ENCODE measurements at places on chromosomes 1 and 21. TPM values are rescaled to one million over a fixed set of nuclear protein-coding genes. Genes with fewer than 3 reads are reported as not detected.

DNA sequence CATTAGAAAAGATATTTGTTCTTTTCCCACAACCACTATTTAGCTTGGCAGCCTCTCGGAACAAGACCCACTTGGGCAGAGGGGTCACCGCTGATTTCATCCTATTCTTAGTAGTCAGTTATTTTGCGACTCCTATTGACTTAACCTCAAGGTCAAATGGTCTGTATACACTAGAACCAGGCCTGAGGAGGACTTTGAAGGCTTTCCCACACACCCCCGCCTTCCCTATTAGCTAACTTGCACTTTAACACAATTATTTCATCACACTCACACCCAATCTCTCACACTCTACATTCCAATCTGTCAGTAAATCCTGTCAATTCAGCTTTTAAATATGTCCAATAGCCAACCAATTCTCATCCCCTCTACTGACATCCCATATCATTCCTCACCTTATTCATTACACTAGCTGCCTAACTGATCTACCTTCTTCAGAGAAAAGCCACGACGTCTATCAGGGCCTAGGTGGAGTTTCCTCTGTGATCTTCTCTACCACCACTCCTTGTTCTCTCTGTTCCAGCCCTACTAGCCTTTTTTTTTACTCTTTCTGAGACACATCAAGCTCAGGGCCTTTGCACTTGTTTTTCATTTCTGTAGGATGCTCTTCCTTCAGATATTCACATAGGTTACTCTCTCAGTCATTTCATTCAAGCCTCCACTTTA is 1.0 kb upstream of the NIBAN1 start:
- H3K27ac ChIP-seq = peak overlapping the region; percentile 9
- H3K4me3 ChIP-seq = peak overlapping the region; percentile 66
- peaks cover 16% of the 10 kb centered on the region for H3K27me3 ChIP-seq

- peaks cover 3% of the 10 kb centered on the region for H3K36me3 ChIP-seq
- no peaks in the 10 kb centered on the region for H3K27me3 ChIP-seq
- peaks cover 17% of the 10 kb centered on the region for H3K4me1 ChIP-seq
- DNase-seq = no peak
- H3K4me3 ChIP-seq = no peak overlapping the region
- H3K27ac ChIP-seq = no peak overlapping the region
These were observed 65.8 kb downstream of the CD34 start for GRCh38 chr1:207845109-207845508.

DNA sequence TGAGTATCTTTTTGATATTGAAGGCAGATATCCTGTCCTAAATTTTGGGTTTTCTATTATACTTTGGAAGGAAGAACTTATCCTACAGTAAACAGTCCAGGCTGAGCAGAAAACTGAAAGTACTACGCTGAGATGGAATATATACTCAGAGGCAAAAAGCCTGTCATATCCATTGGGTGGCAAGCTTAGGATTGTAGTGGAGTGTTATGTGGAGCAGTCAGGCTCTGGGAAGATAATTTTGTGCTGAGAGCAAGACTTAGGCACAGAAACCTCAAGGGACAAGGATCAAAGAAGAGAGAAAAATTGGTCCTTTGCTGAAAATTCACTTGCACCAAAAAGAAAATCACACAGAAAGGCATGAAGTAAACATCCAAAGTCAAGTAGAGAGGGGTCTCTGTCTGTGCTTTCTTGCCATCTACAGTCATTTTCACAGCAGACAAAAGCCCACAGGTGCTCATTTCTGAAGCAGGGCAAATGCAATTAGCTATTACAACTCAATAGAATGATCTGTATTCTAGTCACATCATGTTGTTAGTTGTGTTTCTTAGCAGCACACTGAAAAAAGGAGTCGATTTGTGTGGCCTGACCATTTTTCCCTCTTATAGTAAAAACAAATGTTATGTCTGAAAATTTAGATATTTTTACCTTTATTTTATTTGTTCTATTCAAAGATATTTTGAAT is 38.5 kb downstream of the CRB1 start:
- H3K27me3 ChIP-seq = no peaks in the 10 kb centered on the region
- H3K4me1 ChIP-seq = peaks cover 3% of the 10 kb centered on the region
- H3K27ac ChIP-seq = no peak overlapping the region
- H3K36me3 ChIP-seq = no peaks in the 10 kb centered on the region
- H3K4me3 ChIP-seq = no peak overlapping the region
- DNase-seq = no peak

DNA sequence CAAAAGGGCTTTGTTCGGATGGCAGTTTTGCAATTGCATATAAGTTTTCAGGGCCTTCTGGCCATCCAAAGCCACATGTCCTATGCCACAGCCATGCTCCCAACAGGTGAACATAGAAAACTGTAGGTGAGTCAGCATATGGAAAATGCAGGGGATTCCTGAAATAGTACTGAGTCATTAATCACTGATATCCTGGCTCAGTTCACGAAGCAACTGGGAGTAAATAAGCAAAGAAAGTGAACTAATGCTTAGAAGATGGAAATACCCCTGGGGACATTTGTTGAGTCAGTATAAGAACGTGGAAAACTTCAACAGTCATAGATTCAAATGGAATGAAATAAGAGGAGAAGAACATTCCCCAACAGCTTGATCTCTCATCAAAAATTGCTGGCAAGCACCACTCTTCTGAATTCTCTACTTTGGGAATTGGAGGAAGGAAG is 148.9 kb upstream of the RUNX1 start:
- H3K27me3 ChIP-seq = no peaks in the 10 kb centered on the region
- DNase-seq = no peak
- H3K36me3 ChIP-seq = peaks cover 3% of the 10 kb centered on the region
- peaks cover 32% of the 10 kb centered on the region for H3K4me1 ChIP-seq

DNA sequence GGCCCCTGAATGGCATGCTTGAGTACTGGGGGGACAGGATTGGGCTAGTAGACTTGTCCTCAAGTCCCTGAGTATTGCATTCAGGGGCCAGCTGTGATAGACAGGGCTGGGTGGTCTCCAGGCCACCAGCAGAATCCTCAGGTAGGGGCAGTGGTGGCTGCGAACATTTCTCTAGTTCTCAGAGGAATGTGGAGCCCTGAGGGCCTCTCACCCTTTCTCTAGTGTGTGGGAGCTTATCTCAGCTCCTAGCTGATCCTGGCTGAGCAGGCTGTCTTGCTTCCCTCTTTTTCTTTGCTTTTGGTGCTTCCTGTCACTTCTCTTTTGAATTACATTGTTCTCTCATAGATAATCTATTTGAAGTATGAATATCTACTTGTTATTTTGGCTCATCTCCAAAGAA is 30.0 kb upstream of the PM20D1 start:
- no peak overlapping the region for H3K27ac ChIP-seq
- H3K27me3 ChIP-seq = no peaks in the 10 kb centered on the region
- no peak overlapping the region for H3K4me3 ChIP-seq
- H3K4me1 ChIP-seq = no peaks in the 10 kb centered on the region
- no peak for DNase-seq

GRCh38 chr21:45012662-45013259 is 61.6 kb upstream of the ADARB1 start:
- peak overlapping the region; percentile 62 for H3K27ac ChIP-seq
- H3K27me3 ChIP-seq = no peaks in the 10 kb centered on the region
- no peaks in the 10 kb centered on the region for H3K36me3 ChIP-seq
- no peak overlapping the region for H3K4me3 ChIP-seq
- no peak for DNase-seq

GRCh38 chr1:214579183-214579582 is 23.8 kb upstream of the CENPF start:
- DNase-seq = no peak
- H3K4me3 ChIP-seq = no peak overlapping the region
- H3K4me1 ChIP-seq = peaks cover 33% of the 10 kb centered on the region
- no peaks in the 10 kb centered on the region for H3K27me3 ChIP-seq
- H3K27ac ChIP-seq = no peak overlapping the region

DNA sequence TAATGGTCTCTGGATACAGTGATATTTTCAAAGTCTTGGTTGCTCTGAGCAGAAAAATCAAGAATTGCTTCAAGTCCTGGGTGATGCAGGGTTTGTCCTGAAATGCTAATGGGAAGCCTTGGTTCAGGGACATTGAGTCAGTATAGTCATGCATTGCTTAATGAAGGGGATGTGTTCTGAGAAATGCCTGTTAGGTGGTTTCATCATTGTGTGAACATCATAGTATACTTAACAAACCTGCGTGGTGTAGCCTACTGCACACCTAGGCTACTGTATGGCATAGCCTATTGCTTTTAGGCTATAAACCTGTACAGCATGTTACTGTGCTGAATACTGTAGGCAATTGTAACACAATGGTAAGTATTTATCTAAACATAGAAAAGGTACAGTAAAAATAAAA is 36.4 kb downstream of the TBCE start:
- H3K4me1 ChIP-seq = peaks cover 15% of the 10 kb centered on the region
- no peaks in the 10 kb centered on the region for H3K27me3 ChIP-seq
- DNase-seq = no peak
- no peak overlapping the region for H3K4me3 ChIP-seq
- H3K27ac ChIP-seq = no peak overlapping the region

DNA sequence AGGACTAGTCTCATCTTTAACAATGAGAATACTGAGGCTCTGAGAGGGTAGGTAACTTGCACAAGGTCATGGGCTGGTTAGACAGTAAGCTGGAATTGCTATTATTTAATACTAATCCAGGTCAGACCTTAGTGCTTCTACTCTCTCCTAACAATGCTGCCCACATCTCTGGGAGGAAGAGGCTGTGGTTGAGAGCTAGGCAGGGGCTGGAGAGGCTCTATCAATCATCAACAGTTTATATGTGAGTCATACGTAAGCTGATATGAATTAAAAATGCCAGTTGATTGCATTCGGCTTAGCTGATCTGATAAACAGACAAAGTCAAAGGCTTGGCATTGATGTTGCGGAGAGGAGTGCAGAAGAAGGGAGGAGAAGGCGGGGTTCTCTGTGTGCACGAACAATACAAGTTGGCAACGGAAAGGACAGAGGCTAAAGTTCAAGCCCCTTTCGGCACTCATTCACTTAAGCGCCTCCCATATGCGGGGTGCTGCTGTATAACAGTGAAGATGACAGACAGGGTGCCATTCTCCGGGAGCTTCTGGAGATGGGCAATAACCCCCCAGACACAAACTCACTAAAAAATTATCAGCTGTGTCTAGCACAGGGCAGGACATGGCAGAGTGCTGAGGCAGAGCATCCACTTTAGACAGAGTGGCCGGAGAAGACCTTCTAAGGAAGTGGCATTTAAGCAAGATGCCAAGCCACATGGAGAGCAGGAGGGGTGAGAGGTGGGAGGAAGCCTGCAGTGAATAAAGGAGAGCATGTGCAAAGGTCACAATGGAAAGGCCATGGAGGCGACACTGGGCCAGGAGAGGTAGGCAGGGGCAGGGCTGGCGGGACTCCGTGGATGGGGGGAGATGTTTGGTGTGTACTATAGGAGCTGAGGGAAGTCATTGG is 195.2 kb downstream of the ZSCAN20 start:
- no peaks in the 10 kb centered on the region for H3K36me3 ChIP-seq
- H3K4me3 ChIP-seq = no peak overlapping the region
- no peaks in the 10 kb centered on the region for H3K4me1 ChIP-seq
- peak; percentile 44 for DNase-seq
- H3K27ac ChIP-seq = no peak overlapping the region

DNA sequence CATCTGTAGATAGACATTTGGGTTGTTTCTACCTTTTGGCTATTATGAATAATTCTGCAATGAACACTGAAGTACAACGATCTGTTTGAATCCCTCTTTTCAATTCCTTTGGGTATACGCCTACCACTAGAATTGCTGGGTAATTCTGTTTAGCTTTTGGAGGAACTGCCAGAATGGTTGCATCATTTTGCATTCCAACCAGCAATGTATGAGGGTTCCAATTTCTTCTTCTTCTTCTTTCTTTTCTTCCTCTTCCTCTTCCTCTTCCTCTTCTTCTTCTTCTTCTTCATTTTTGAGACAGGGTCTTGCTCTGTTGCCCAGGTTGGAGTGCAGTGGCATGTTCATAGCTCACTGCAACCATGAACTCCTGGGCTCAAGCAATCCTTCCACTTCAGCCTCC is 13.8 kb upstream of the THEM5 start:
- peaks cover 17% of the 10 kb centered on the region for H3K27me3 ChIP-seq
- no peaks in the 10 kb centered on the region for H3K36me3 ChIP-seq
- DNase-seq = no peak

DNA sequence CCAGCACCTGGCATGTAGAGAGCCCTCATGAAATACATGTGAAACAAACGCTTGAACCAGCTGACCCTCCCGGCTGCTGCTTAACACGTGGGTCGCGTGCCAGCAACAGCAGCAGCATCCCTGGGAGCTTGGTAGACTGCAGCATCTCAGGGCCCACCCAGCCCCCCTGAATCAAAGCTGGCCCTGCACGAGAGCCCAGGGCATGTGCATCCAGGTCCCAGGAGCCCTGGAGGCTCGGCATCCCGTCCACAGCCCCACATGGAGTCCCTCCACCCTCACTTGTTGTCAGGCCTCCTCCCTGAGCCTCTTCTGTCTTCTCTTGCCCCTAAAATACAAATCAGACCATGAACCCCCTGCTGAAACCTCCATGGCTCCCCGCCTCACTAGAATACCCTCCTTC is 123.1 kb downstream of the MATN1 start:
- H3K4me3 ChIP-seq = no peak overlapping the region
- DNase-seq = peak; percentile 73
- no peaks in the 10 kb centered on the region for H3K4me1 ChIP-seq

GRCh38 chr1:26017606-26018005 is 4.0 kb upstream of the EXTL1 start:
- H3K4me3 ChIP-seq = no peak overlapping the region
- no peak overlapping the region for H3K27ac ChIP-seq
- no peaks in the 10 kb centered on the region for H3K27me3 ChIP-seq
- H3K4me1 ChIP-seq = peaks cover 33% of the 10 kb centered on the region
- no peaks in the 10 kb centered on the region for H3K36me3 ChIP-seq

DNA sequence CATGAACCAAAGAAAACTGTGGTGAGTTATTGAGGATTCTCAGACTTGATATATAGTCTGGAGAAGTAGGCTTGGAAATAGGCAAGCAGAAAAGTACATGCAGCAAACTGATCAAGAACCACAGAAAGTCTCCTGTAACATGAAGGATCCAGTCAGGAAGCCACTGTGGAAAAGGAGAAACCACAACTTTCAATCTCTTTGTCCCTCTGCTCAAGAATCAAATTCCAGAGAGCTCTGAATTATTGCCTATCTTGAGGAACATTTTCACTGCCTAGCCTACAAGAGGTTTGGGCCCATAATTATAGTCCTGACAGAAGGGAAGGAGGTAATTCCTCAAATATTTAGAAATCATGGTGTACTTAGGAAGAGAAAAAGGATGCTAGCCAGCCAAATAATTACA is 43.0 kb upstream of the ADAMTS1 start:
- peaks cover 9% of the 10 kb centered on the region for H3K4me1 ChIP-seq
- no peaks in the 10 kb centered on the region for H3K27me3 ChIP-seq
- no peak overlapping the region for H3K27ac ChIP-seq

- peak overlapping the region; percentile 19 for H3K27ac ChIP-seq
- peaks cover 12% of the 10 kb centered on the region for H3K4me1 ChIP-seq
- no peaks in the 10 kb centered on the region for H3K36me3 ChIP-seq
- DNase-seq = no peak
- H3K27me3 ChIP-seq = no peaks in the 10 kb centered on the region
- no peak overlapping the region for H3K4me3 ChIP-seq
These were observed 40.5 kb upstream of the AKT3 start for GRCh38 chr1:243890576-243890975.

- no peak for DNase-seq
- H3K4me1 ChIP-seq = peaks cover 19% of the 10 kb centered on the region
- H3K27ac ChIP-seq = peak overlapping the region; percentile 61
- H3K4me3 ChIP-seq = no peak overlapping the region
- H3K36me3 ChIP-seq = no peaks in the 10 kb centered on the region
- no peaks in the 10 kb centered on the region for H3K27me3 ChIP-seq
These were observed 149.7 kb upstream of the JUN start for GRCh38 chr1:58933599-58933926.

GRCh38 chr1:193905288-193906085 is 719.1 kb upstream of the B3GALT2 start:
- peak overlapping the region; percentile 29 for H3K27ac ChIP-seq
- H3K4me1 ChIP-seq = peaks cover 13% of the 10 kb centered on the region
- H3K27me3 ChIP-seq = no peaks in the 10 kb centered on the region
- no peak overlapping the region for H3K4me3 ChIP-seq
- no peaks in the 10 kb centered on the region for H3K36me3 ChIP-seq
- DNase-seq = no peak

AMY2B gene
- total RNA-seq = 10.0 TPM

HEATR1 gene
- total RNA-seq = 30.9 TPM

SCYL3 gene
- total RNA-seq = 8.0 TPM

Data from osteocyte (in vitro differentiated cells).